ENCODE measurements at places on chromosomes 13 and 19.
A peak's percentile ranks its signal among the peaks of the same experiment; 100 is the strongest.

DNA sequence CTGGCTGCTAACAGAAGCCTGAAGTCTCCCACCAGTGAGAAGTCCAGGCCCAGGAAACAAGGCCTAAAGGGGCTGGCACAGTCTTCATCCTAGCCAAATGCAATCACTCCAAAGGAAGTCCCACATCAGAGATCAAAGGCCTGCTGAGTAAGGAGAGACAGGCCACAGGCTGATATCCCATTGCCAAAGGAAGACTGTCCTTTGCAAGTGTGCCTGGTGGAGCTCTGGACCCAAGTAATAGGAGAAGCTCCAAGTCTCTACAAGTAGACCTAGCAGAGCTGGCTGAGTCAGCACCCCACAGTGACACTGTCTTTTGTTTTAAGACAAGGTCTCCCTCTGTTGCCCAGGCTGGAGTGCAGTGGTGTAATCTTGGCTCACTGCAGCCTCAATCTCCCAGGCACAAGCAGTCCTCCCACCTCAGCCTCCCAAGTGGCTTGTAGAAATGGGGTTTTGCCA is 4.5 kb downstream of the DBP start:
- no peak for DNase-seq

DNA sequence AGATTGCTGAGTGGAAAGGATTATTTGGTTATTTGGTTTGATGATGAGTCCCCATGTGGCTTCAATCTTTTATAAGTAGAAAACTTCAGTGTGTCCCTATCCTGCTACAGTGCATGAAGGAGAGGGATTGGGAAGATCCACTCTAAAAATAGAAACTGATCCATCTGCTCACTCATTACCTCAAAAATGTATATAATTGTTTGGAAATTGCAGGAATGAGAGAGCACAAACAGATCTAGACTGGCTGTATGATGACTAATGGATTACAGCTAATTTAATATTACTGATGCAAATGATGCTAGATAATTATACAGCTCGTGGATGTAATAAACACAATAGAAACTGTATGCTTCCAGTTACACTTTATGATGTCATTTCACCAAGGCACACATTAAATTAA is 625.3 kb upstream of the PRR20A start:
- DNase-seq, result no peak

GRCh38 chr13:75236774-75237173 is 245.2 kb downstream of the TBC1D4 start:
- DNase-seq, result no peak

DNA sequence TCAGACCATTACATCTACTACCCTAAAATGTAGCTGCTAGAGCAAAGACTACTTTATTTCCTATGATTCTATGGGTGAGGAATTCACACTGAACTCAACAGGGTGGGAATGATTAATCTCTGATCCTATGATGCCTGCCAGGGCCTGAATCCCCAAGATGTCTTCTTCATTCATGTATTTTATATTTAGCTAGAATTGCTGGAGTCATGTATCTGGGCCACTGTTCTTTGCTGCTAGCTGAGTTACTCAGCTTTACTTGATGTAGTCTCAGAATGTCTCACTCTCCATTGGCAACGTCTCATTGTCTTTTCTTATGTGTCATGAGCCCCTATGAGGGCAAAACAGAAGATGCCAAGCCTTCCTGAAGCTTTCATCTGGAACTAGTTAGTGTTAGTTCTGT is 21.1 kb downstream of the ZNF582 start:
- no peak for DNase-seq

GRCh38 chr13:94550062-94550738 is 45.8 kb downstream of the TGDS start:
- no peak for DNase-seq

- no peak for DNase-seq
Measured at GRCh38 chr13:52737451-52737850, 2.2 kb downstream of the CNMD start.

- no peak for DNase-seq
Measured at GRCh38 chr19:3292958-3293529, 68.6 kb downstream of the CELF5 start.

DNA sequence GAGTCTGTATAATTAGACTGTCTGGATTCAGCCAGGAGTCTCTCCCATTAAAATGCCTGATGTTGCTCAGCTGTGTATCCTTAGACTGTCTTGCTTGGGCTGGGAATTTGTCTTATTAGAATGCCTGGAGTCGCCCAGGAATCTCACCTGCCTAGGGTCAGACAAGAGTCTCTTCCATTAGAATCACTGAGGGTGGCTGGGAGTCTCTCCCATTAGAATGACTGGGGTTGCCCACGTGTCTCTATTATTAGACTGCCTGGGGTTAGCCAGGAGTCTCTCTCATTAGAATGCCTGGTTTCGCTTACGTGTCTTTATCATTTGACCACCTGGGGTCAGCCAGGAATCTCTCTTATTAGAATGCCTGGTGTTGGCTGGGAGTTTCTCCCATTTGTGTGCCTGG is 1450.0 kb downstream of the UQCRFS1 start:
- no peak for DNase-seq

DNA sequence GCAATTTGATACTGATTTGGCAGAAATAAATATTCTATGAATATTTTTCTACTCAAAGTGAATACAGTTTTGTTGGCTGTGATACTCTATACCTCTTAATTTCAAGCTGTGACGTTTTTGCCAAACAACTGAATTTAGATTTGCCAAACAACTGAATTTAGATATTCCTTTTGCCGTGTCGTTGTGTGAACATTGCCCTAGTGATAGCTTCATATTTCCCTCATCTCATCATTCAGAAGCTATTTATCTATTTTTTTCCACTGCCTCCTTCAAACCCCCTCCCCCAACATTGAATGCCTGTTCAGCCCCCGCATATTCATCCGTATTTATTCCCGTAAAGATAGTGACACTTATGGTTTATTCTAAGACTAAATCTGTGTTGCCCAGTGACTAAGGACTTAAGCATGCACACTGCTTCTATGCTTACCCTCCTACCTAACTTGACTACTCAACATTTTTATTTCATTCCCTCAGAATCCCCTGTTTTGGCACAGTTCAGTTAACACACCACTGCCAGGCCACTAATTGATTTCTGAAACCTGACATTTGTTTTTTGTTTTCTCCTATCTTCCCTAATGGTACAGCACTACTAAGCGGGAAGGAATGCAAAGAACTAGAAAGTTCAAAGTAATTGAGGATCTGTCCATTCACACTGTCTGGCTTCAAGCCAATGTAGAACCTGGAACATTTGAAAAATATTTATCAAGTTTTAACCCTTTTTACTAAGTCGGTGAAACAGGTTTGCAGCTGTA is 2.8 kb upstream of the KLF5 start:
- no peak for DNase-seq

DNA sequence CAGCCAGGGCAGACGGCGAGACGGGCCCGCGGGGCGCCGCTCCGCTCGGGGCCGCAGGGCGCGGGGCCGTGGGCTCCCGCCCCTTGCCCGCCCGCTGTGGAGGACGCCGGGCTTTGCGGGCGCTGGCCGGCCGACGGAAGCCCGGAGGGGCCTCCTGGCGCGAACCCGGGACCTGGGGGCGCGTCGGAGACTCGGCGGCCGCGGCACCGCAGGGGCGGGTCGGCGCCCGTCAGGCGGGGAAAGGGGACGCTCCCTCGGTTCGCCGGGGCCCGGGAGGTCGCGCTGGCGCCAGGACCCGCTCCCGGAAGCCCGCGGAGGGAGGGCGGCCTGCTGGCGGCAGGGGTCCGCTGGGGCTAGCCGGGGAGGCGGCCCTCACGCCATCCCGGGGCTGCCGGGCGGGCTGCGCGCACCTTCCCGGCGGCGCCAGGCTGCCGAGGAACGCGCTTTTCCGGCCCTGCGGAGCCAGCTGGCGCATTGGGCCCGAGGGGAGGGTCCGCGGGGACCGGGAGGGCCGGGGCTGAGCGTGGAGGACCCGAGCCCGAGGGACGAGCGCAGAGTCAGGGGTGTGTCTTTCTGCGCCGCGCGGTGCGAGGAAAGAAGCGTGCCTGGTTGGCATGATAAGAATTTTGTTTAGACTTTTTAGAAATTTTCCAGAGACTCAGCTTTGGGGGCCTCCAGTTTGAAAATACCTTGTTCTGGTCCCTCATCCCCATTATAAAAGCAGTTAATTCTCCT is 511 bp downstream of the GARRE1 start:
- peak; percentile 54 for DNase-seq

DNA sequence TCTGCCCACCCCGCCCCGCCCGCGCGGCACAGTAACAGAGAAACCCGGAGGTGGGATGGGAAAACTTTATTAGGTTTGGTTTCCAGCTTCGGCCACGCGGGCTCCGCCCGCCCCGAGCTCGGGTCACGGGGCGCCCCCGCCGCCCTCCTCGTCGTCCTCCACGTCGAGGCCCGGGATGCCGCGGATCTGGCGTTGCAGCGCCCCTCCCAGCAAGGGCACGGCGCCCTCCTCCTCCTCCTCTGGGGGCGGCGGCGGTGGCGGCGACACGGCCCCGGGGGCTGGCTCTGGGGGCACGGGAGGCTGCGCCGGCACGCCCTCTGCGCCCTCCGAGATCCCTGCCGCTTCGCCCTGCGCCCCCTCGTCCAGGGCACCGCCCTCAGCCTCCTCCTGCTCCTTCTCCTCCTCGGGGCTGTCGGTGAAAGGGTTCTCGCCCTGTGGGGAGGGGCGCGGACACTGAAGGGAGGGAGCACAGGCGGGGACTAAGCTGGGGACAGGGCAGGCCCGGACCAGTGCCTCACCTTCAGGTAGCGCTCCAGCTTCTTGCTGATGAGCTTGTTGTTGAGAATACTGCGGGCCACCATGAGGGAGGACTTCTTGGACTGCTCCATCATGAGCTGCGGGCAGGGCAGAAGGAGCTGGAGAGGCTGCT is 536 bp upstream of the AKAP8 start:
- peak; percentile 56 for DNase-seq

- DNase-seq, result no peak
Measured at GRCh38 chr13:91123456-91124127, 223.9 kb upstream of the MIR17HG start.

- no peak for DNase-seq
Measured at GRCh38 chr19:33484226-33484774, 37.3 kb downstream of the PEPD start.

GRCh38 chr19:7294558-7295212 is 471 bp upstream of the INSR start:
- peak; percentile 78 for DNase-seq

DNA sequence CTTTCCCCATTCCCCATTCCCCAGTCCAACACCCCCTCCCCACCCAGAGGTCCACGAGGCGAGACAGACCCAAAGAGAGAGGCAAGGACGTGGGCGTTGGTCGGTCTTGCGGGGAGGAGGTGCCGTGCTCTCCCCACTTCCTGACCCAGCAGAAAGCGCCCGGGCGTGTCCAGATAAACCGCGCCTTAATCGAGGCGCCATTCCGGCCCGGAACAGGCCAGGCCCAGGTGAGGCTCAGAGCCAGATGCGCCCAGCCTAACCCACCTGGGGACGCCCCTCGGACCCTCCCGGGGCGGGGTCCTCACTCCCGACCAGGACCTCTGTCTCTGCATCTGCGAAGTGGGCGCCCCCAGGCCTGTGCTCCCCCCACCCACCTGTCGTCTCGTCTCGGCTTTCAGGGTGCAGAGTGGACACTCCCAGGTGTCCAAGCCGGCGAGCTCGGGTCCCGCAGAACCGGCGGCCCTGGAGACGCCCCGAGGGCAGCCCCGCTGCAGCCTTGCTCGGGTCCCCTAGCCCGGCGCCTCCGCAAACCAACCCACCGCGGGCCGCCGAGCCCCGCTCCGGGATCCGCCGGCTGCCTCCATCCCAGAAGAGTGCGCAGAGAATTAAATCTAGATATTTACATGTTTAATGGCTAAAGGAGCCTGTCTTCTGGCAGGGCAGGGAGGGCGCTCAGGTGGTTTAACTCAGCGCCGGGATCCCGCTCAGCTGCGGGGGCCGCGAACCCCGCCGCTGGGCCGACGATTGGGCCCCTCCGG is 5.0 kb upstream of the ONECUT3 start:
- no peak for DNase-seq

DNA sequence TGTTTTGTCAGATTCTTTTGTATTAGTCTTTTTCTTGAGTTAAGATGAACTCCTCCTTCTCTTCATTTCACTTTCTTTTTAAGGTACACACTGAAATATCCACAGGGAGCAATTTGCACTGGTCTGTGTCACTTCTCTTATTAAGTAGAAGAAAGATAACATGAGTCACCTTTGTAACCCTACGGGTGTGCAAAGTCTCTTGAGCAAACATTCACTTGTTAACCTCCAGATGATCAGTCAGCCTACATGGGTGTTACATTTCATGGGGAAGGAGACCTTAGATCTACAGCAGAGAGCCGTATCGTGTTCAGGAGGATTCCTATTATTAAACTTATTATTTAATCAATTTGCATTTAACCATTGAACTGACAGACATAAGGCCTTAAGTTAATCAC is 5.1 kb downstream of the ZNF507 start:
- peak; percentile 57 for DNase-seq

DNA sequence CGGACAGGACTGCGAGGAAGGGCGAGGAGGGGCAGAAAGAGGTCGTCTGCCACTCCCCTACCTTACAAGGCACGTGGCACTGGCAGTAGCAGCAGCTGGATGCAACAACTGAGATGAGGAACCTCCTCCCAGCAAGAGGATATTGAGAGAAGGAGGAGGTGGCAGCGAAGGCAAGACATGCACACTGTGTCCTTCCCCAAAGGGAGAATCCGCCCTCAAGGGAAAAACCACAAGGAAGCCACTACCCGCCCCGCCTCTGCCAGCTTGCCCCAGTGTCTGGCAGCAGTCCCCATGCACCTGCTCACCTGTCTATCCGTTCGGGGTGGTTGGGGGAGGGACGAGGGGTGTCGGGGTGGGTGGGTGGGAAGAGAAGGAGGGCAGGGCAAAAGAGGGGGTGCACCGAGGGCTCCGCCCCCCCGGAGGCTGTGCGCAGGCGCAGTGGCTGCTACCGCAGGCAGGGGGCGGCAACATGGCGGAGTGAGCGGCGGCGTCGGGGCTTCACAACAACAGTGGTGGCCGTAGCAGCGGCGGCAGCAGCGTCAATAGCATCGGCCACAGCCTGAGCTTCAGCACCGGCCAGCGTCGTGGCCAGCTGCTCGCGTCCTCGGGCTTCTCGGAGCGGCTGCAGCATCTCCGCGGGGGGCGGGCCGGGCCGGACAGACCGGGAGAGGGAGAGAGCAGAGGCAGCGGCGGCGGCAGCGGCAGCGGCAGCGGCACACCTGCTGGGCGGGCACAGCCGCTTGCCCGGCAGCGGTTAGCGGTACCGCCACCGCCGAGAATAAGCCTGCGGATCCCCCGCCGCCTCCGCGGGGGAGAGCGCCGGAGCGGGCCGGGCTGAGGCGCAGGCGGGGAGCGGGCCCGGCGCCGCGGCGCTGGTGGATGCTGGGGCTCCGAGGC is at the start of gene NBEA:
Gene NBEA (plus strand): TSS at position 436 of the 897 bp plus-strand sequence. CDS start 551 bp downstream, outside the sequence.
- peak; percentile 63 for DNase-seq
